ENCODE measurements at places on chromosomes 2 and 18.

- DNase-seq, result peak; percentile 20
Observed at GRCh38 chr2:176473177-176473576, 203.9 kb downstream of the MTX2 start.

DNA sequence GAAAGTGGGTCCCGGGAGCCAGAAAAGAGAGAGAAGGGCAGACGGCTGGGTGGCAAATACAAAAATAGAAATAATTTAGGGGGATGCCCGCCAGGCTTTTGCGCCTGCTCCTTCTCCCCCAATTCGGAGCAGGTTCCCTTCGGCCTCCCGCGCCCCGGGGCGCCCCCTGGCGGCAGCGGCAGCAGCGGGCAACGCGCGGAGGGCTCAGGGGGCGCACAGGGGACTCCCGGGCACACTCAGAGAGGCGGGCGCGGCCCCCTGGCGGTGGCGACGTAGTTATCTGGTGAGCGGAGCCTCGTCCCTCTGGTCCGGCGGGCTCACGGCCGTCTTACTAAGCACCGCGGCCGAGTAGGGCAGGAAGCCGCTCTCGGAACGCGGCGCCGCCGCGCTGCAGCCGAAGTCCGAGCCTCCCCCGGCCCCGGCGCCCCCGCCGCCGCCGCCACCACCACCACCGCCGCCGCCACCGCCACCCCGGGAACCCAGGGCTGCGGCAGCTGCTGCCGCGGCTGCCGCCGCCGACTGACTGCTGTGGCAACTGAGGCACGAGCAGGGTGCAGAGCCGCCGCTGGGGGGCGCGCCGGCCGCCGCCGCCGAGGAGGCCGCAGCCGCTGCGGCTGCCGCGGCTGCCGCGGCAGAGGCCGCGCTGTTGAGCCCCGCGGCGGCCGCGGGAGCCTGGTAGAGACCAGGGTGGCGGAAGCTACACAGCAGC, 3.8 kb downstream of the EVX2 start:
- DNase-seq, result no peak

DNA sequence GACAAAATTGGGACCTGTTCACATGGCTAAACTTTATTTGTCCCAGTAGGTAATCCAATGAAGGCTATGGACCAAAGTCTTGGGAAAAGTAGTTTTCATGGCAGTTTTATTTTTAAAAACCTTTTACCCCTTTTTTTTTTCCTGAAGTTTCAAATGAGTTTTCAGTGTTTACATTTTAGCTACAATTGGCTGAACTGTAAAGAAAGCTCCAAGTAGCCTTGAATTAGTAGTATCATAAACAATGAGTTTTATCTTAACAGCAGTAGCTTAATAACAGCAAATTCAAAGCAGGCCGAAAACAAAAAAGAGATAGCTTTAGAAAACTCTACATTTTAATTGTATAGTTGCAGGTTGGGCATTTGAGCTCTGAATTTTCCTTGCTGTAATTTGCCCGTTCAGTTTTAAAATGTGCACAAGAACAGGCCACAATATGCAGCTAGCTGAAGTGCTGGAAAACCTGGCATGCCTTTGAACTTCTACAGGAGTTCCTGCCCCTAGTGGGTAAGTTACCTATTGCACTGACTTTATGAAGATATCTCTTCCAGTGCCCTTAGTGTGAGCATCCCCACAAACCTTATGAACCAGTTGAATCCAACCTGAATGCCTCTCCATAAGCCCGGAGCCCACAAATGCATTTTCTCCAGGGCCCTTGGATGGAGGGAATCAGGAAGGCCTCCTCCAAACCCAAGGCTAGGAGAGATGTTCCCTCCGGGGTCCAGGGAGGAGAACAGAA, 106.7 kb downstream of the XRCC5 start:
- DNase-seq, result no peak

- no peak for DNase-seq
Observed at GRCh38 chr2:216879727-216880508, 20.1 kb upstream of the TNP1 start.

DNA sequence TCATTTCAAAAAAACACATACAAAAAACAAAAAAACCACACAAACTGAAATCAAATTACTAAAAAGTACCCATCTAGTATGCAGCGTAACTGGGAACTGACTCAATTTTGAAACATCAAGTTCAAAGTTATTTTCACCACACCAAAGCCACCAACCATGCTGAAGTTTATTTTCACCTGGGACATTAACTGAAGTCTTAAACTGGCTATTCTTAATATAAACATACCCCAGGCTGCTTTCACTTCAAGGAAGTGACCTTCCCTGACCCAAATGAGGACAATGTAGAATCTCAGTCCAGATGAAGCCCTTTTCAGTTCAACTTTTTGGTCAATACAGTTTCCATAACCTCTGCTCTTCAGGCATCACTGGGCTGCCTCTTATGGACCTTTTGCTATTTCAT, 84.6 kb downstream of the PIGN start:
- no peak for DNase-seq

DNA sequence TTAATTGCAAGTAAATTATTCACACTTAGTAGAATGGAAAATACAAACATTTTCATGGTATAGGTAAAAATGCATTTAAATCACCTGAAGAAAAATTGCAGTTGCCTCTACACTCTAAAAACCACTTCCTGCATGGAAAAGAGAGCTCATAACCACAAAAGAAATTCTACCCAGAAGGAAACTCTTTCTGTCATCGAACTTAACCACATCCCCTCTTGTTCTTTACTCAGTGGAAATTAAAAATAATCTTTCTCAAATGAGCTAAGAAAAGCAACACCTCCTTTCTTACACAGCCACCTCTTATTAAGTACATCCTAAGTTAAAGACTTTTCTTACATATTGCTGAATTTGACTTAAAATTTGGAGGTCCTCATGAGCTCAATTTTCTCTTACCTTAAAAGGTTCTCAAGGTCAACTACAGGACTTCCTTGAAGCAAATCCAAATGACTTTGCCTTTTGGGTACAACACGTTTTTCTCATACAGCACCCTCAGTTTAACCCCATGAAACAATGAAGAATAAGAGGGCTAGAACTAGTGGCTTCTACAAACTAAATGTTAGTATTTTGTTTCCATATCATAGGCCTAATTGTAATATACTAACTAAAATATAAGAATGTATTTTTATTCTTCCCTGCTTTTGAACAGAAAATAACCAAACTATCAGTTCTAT, 109.1 kb upstream of the CRIM1 start:
- no peak for DNase-seq

DNA sequence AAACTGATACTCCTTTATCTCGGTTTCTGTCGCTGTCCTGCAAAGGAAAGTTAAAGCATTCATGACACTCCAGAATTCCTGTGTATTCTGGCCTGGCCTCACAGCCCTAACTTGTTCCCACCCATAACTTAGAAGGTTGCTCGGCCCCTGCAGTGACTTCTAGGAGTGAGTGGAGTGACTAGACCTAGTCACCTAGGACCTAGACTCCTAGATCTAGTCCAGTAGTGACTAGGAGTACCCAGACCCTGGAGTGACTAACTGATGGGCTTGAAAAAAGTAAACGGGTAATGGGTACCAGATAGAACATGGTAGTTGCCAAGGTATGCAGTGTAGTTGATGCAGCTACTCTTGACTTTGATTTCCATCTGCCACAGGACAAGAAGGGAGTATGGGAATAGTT, 181.8 kb downstream of the MYO1B start:
- no peak for DNase-seq

DNA sequence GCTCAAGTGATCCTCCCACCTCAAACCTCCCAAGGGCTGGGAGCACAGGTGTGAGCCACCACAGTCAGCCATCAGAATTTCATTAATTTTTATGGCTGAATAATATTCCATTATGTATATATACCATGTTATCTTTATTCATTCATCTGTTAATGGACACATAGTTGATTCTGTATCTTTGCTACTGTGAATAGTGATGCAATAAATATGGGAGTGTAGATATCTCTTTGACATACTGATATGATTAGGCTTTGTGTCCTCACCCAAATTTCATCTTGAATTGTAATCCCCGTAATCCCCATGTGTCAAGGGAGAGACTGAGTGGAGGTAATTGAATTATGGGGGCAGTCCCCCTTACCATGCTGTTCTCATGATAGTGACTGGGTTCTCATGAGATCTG, 38.2 kb upstream of the REEP1 start:
- DNase-seq, result no peak

DNA sequence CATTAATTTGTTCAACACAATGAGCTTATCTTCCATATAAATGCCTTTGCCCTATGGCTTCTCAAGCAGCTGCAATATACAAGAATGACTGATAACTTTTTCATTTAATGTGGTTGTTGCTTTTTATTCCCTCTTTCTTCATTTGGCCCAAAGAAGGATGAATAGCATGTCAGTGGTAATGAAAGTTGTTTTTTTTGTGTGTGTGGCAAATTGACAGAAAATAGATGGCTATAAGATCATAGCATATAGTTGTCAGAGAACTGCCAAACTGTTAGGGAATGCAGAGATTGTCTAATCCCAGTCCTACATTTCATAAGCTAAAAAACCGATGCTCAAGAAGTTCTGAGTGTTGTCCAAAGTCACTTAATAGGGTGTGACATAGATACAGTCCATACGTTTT, 244.3 kb downstream of the ACTR3 start:
- DNase-seq, result no peak

GRCh38 chr18:76475450-76476194, 19.4 kb downstream of the ZNF516 start:
- DNase-seq, result no peak

GRCh38 chr18:44536046-44536445, 144.6 kb upstream of the SETBP1 start:
- DNase-seq, result no peak

- DNase-seq, result no peak
Observed at GRCh38 chr2:199955007-199955338, 318 bp downstream of the TYW5 start.

DNA sequence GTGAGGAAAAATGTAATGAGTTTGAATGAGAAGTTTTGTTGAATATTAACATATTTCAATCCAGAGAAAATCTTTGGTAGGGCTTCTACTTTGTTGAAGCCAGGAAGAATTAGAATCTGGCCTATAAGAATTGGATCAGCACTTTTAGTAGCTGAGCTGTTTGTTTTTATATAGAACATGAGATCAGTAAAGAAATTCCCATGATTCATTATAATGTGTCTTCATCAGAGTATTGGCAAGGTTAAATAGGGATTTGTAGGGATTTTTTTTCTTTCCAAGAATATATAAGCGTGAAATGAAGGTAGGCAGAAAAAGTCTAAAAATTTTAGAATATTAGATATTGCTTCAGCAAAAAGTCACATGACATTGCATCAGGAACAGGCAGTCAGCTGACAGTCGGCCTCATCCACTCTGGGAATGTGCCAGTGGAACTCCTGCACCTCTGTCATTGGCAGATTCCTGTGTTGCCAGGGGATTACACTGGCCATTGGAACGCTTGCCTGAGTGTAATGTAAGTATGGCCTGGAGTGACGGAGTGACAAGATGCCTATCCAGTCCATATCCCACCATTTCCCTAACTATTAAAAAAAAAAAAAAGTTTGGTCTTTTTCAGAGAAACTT, 60.6 kb downstream of the SERTAD2 start:
- no peak for DNase-seq

DNA sequence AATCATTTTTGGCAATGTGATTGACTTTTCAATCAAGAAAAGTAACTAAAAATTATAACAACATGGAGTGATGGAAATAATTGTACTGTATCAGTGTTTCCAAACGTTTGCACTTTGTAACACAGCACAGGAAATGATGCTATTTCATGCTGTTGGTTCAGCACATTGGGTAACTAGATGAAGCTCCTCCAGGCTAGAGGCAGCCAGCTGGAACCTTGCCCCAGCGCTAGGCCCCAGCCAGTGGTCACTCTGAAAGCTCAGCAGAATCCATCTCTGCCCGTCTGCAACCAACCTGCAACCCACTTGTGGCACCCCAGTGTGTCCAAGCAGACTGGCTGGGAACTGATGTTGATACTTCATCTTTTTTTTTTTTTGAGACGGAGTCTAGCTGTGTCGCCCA, 15.3 kb downstream of the UNC50 start:
- DNase-seq, result no peak

- DNase-seq, result no peak
Observed at GRCh38 chr2:221380062-221380461, 192.0 kb downstream of the EPHA4 start.

DNA sequence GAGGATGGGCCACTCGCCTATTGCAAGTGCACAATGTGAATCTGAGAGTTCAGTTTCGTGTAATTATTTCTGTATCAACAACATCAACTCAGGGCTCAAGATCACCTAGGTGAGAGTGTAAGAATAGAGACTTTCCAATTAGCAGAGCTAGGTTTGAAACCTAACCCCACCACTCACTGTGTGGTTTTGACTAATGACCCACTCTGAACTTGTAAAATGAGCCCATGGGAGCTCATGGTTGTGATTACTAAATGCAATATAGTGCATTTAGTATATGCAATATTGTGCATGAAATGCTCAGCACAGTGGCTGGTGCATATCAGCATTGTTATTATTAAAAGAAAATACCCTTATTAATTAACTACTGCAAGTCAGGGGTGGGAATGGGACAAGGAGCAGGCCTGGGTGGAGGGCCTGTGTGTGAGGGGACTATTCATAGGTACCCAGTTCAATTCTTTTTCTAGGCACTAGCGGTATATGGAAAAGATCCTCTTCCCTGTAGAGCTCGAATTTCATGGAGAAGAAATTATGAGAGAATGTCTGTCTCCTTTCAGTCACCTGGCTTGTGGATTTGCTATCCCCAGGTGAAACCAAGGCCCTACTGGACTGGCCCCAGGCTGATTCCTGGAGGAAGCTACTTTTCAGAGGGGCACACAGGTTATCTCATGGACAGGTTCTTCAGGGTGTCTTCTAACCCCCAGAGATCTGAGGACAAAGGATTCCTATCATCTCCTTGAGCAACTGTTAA, 169.5 kb downstream of the GFPT1 start:
- DNase-seq, result no peak

GRCh38 chr2:191087311-191087710, 63.5 kb downstream of the STAT4 start:
- no peak for DNase-seq

GRCh38 chr2:74841641-74842040, 7.7 kb downstream of the HK2 start:
- no peak for DNase-seq

- DNase-seq, result no peak
Observed at GRCh38 chr18:53056064-53056463, 716.1 kb downstream of the DCC start.

DNA sequence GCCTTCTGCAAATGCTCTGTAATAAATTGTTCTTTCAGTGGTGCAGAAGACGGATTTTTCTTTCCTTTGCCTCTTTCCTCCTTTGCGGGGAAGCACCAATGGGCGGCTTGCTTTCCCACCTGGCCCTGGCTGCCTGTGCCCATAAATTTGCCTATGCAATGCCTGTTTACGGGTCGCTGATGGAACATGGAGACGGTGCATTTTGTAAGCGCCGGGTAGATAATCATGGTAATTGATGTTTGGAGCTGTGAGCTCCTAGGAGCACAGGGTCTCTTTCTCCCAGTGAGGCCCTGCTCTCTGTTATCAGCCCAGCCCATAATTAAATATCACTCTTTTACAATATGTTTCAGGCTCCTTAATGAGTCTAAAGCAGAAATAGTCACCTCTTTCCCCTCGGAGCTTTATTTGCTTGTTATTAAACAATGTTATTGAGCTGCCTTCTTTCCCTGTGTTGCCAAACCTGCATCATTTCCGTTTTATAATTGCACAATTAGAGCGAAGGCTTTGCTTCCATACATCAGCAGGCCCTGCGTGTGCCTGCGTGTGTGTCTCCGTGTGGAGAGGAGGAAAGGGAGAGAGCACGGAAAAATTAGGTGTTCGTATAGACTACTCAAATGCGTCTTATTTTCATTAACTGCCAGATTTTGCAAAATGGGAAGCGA, 437.4 kb upstream of the POU3F3 start:
- no peak for DNase-seq

Data from activated CD4-positive, alpha-beta T cell treated with anti-CD3 and anti-CD28 coated beads for 48 hours (primary cell).